HFFc6 (cell line): ENCODE measurements at places on chromosomes 16 and 17.
A peak's percentile ranks its signal among the peaks of the same experiment; 100 is the strongest.

DNA sequence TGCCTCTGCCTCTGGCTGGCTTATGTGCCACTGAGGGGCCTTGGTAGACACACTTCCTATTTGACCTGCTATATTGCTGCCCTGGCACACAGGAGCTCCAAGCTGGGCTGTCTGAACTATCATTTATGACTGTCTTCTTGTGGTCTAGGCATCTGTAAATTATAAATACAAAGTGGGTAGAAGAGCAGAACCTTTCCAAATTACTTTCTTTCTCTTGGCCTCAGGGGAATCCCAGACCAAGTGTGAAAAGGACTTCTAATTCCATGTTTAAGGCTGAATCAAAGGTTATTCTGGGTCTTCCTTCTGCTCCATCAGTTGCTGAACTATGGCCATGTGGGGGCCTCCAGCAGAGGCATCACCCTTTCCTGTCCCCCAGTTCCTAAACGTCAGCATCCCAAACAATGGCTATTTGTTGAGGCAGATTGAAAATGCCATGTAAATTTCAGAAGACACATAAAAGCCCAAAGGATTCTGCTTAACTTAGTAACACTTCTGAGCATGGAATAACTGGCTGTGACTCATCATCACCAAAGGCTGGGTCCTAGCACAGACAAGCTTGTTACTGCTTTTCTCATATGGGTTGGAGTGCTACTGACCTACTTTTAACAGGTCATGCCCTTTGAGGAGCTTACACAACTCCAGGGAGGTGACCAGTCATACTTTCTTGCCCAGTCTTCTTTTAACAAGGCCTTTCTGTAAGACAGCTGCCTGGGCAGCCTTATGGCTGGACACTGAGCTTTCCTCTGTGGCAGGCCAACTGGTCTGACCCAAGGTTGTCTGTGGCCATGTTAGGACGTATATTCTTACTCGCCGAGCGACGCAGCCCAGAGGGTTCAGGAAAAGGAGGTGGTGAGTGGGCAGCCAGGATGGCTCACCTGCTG, 154.8 kb downstream of the VPS53 start:
- H3K4me3 ChIP-seq = peak overlapping the region; percentile 54
- no peaks in the 10 kb centered on the region; the same call in 1 of the 2 replicates for H3K27me3 ChIP-seq
- peak; percentile 93 for DNase-seq
- peak overlapping the region; percentile 94 for H3K27ac ChIP-seq

DNA sequence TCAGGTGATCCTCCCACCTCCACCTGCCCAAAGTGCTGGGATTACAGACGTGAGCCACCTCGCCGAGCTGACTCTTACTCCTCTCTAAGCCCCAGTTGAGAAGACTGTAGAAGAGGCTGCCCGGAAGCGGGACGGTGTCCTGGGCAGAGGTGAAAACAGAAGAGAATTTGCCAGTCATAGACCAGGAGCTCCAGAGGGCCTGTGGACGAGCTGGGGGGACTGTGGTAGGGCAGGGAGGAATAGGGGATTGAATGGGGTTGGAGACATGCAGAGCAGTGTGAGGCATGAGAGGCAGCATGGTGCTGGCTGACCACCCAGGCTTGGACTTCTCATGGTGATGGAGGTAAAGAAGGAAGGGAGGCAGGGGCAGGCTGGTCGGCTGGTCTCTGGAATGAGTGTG, 17.1 kb upstream of the PHB1 start:
- no peak overlapping the region for H3K4me3 ChIP-seq
- no peak for DNase-seq
- no peak overlapping the region for H3K27ac ChIP-seq
- H3K27me3 ChIP-seq = peaks cover 27% of the 10 kb centered on the region
- no peaks in the 10 kb centered on the region for H3K36me3 ChIP-seq

DNA sequence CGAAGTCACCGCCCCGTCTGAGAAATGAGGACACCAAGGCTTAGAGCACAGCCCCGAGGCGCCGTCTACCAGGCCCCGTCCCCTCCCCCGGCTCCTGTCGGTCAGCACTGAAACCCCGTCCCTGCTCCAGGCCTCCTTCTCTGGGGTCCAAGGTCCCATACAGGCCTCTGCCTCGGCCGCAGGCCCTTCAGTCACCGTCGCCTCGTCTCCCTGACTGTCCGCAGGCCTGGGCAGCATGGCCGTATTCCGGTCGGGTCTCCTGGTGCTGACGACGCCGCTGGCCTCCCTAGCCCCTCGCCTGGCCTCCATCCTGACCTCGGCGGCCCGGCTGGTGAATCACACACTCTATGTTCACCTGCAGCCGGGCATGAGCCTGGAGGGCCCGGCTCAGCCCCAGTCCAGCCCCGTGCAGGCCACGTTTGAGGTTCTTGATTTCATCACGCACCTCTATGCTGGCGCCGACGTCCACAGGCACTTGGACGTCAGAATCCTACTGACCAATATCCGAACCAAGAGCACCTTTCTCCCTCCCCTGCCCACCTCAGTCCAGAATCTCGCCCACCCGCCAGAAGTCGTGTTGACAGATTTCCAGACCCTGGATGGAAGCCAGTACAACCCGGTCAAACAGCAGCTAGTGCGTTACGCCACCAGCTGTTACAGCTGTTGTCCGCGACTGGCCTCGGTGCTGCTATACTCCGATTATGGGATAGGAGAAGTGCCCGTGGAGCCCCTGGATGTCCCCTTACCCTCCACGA, 617 bp downstream of the COASY start:
- peak overlapping the region; percentile 92 for H3K4me3 ChIP-seq
- DNase-seq = no peak
- peaks cover 44% of the 10 kb centered on the region for H3K4me1 ChIP-seq
- peaks cover 29% of the 10 kb centered on the region for H3K36me3 ChIP-seq
- peaks cover 2% of the 10 kb centered on the region; the same call in 1 of the 2 replicates for H3K27me3 ChIP-seq

DNA sequence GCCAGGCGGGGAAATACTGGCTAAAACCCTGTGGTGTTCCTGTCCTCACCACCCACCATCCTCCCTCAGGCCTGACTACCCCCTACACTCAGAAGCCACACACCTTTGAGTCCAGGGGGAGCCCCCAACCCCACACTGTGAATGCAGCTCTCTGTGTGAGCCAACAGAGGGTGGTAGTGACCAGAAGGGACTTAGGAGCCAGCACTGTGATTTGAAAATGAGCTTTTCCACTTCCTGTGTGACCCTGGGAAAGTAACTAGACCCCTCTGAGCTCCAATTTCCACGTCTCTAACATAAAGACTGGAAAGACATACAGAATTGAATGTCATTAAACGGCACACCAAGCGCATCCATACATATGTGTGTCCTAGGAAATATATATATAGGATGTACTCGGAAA, 58.7 kb downstream of the SDK2 start:
- DNase-seq = no peak
- no peak overlapping the region for H3K27ac ChIP-seq
- H3K36me3 ChIP-seq = peaks cover 6% of the 10 kb centered on the region; the same call in 1 of the 2 replicates
- no peaks in the 10 kb centered on the region; the same call in none of the 2 replicates for H3K27me3 ChIP-seq

DNA sequence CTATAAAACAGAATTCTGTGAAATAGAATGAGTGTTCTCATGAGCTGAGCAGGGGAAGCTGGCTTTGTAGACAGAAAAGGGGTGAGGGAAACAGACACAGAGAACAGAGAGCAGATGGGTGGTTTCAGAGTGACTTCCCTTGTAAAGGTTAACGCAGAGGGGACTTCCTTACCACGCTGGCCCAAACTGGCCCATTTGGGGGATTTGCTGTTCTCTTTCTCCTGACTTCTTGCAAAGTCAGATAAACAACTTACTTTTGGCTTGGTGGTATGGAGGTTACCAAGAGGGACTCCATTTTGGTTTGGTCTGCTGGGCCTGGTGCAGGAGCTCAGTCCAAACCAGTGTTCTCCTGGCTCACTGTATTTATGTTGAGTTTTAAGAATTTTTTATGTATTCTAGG, 48.4 kb downstream of the SEC14L1 start:
- H3K27ac ChIP-seq = no peak overlapping the region
- H3K4me3 ChIP-seq = no peak overlapping the region
- H3K4me1 ChIP-seq = peaks cover 6% of the 10 kb centered on the region; the same call in 1 of the 2 replicates
- DNase-seq = no peak
